Motor neuron (in vitro differentiated cells): ENCODE measurements at places on chromosomes 1 and 21.

DNA sequence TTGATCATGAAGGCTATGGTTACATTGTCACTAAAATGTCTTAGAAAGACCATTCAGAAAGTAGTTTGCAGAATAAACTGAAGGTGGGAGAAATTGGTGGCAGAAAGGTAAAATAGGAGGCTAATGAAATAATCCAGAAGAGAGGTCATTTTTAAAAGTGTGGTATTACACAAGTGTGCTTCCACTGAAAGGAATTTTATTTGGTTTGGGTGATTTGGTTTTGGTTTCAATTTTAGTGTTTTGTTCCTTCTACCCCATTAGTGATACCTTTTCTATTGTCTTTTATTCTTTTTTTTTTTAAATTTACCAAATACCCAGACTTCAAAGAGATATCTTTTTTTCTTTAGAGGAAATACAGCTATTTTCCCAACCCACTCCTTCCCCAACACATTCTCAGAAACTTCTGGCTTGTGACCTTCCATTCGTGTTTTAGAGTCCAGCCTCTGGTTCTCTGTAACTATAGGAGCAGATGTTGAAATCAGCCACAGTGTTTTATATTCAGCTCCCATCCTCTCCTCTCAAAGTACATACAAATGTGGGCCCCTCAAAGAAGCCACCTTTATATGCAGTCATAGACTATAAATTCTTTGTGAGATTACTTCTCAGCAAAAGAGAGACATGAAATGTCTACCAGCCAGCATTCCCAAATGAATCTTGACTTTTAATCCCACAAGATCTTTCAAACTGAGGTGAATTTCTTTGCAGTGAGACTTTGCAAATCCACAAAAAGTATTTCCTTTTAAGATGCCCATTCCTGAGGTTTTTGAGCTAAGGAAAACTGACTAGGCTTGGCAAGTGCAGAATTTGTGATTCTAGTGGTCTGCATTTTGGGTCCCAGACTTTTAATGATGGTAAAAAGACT, 42.0 kb upstream of the PALMD start:
- ATAC-seq, result no peak

- ATAC-seq, result peak; percentile 19
Measured at GRCh38 chr1:90417126-90417525, 300.0 kb downstream of the BARHL2 start.

GRCh38 chr1:210448297-210448892, 119.7 kb downstream of the HHAT start:
- peak; percentile 64 for ATAC-seq

- no peak for ATAC-seq
Measured at GRCh38 chr1:152681616-152682015, 4.3 kb upstream of the LCE2B start.

DNA sequence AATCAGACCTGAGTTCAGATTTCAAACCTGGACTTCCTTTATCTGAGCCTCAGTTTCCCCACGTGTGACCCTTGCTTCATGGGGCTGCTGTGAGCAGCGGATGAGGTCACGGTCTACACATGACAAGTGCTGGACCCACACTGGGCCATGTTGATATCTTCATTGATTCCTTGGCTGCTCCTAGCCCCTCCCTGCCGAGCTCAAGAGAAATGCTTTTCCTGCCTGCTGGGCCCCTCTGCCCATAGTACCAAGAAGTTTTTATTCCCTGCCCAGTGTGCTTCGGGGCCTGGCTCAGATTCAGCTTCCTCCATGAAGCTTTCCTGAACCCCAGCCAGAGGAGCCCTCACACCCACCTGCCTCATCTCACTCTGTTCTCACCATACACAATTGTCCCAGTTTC, 181.6 kb downstream of the PTPRU start:
- no peak for ATAC-seq

- no peak for ATAC-seq
Measured at GRCh38 chr1:198676253-198676652, 37.4 kb downstream of the PTPRC start.

DNA sequence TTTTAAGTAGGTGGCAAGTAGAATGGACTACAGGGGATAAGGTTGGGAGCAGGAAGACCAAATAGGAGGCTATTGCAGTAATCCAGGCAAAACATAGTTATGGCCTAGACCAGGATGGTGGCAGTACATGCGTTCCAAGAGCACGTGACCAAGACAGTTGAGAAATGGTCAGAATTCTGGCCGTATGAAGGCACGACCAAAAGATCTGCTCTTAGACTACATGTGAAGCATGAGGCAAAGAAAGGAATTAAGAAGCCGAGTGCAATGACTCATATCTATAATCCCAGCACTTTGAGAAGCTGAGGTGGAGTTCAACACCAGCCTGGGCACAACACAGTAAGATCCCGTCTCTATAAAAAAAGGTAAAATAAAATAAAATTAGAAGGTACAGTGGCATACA, 71.3 kb downstream of the LUZP1 start:
- no peak for ATAC-seq

- ATAC-seq, result peak; percentile 69
Measured at GRCh38 chr1:98794196-98794886, 132.8 kb downstream of the SNX7 start.

GRCh38 chr1:179012038-179012437, 13.7 kb upstream of the FAM20B start:
- no peak for ATAC-seq

DNA sequence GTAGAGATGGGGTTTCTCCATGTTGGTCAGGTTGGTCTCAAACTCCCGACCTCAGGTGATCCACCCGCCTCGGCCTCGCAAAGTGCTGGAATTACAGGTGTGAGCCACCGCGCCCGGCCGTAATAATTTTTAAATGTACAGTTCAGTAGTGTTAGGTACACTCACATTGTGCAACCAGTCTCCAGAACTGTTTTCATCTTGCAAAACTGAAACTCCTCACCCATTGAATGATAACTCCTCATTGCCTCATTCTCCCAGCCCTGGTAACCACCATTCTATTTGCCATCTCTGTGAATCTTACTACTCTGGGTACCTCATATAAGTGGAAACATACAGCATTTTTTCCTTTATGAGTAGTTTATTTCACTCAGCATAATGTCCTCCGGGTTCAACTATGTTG, 3.4 kb downstream of the NLRP3 start:
- no peak for ATAC-seq

DNA sequence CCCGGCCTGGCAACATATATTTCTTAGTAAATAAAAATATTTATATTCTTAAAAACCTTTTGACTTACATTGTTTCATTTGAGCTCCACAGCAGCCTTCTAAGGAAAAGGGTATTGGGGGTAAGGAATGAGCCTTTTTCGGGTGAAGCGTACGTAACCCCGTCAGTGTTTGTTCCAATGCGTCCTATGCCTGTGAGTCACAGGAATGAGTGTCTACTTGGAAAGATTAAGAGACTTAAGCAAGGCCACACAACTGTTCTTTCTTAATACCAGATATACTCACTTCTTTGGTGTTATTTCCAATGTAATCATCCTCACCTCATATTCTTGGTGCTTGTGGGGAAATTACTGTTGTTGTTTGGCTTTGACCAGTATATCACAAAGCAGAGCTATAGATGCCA, 22.7 kb downstream of the WDTC1 start:
- no peak for ATAC-seq

GRCh38 chr1:115086176-115086830, 3.0 kb downstream of the TSPAN2 start:
- ATAC-seq, result no peak

DNA sequence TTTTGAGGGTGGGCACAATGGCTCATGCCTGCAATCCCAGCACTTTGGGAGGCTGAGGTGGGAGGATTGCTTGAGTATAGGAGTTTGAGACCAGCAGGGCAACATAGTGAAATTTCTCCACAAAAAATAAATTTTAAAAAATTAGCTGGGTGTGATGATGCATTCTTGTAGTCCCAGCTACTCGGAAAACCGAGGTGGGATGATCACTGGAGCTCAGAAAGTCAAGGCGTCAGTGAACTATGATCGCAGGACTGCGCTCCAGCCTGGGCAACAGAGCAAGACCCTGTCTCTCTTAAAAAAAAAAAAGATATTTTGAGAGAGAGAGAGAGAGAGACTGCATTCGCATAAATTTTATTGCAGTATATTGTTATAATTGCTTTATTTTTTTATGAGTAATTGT, 75.9 kb upstream of the B3GALT5 start:
- no peak for ATAC-seq

GRCh38 chr1:81220614-81221071, 580.1 kb upstream of the ADGRL2 start:
- no peak for ATAC-seq

- no peak for ATAC-seq
Measured at GRCh38 chr1:207807690-207808321, 56.0 kb downstream of the CD46 start.

GRCh38 chr1:234261545-234261944, 111.7 kb upstream of the COA6 start:
- ATAC-seq, result no peak

GRCh38 chr21:34890724-34891612, 158.1 kb downstream of the RUNX1 start:
- no peak for ATAC-seq

- no peak for ATAC-seq
Measured at GRCh38 chr1:18004278-18004677, 103.3 kb upstream of the IGSF21 start.

GRCh38 chr1:31715087-31715872, 11.5 kb upstream of the COL16A1 start:
- ATAC-seq, result peak; percentile 79

- no peak for ATAC-seq
Measured at GRCh38 chr21:36550761-36551160, 70.8 kb upstream of the CLDN14 start.

- ATAC-seq, result no peak
Measured at GRCh38 chr1:29272147-29272907, 36.0 kb downstream of the PTPRU start.

DNA sequence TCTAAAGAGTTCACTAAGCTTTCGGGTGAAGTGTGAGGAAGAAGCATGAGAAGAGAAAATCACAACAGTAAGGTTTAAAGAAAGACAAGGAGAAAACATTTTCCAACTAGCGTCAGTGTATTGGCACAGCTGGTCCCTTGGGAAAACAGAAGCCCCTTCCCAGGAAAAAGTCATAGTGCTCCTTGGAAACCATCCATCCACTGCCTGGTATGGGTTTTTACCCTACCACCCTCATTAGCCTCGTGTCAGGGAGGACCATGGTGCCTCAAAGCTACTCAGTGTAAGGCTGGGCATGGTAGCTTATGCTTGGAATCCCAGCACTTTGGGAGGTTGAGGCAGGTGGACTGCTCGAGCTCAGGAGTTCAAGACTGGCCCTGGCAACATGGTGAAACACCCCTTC, 12.7 kb downstream of the AADACL4 start:
- ATAC-seq, result no peak

DNA sequence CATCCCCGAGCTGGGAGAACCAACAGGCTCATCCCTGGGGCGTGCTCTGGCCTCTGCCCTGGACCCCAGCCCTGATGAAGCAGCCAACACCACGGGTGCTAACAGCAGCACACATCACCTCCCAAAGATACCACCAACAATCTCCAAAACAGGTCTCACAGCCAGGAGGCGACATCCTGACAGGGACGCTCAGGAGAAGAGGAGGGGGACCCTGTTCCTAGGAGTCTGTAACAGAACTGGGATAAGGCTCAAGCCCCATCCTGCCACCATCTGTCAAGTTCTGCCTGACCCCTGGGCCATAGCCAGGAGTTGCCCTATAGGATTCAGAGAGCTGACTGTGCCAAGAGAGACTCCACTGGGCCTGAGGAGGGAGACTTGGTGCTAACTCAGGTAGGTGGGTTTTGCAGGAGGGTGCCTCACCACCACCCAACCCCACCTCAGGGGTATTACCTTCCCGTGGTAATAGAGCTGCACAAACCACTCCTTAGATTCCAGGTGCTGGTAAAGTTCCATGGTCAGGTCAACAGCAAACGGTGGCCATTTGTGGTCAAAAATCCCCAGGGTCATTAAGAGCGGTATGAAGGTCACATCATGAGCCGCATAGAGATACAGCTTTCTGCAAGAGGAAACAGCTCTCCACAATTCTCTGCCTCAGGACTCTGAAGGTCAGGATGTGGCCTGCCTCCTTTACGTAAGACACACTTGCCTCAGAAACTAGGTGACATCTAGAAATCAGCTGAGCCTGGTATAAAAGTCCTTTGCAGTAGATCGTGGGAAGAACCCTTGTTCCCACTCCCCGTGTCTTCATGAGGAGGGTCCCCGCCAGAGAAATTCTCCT, 22.3 kb downstream of the ACP6 start:
- ATAC-seq, result no peak

GRCh38 chr1:152459596-152460528, 45.8 kb upstream of the CRNN start:
- ATAC-seq, result no peak

- no peak for ATAC-seq
Measured at GRCh38 chr1:231958448-231958847, 331.9 kb downstream of the DISC1 start.
